ENCODE measurements at places on chromosomes 3 and 15.

DNA sequence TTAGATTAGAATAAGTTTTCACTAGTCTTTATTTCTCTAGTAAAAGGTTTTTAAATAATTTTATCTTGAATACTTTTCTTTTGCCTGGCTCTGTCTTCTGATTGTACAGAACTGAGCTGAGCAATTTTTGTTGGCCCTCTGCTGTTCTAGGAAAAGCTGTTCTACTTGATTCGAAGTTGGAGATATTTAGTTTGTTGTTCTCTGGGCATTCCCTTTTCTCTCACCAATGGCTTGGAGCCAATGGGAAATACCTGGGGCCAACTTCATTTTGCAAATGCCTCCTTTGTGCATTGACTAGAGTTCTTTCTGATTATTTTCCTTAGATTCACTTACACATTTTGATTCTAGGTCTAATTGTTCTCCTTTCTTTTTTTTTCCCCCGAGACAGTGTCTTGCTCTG lies 16.5 kb downstream of the ABHD5 start:
- no peak for DNase-seq

GRCh38 chr3:153590051-153590450 lies 428.0 kb downstream of the RAP2B start:
- DNase-seq: no peak

GRCh38 chr3:129582799-129583198 lies 23.7 kb downstream of the PLXND1 start:
- no peak for DNase-seq

- DNase-seq: no peak
These were observed 317.3 kb downstream of the ZNF385D start for GRCh38 chr3:21433751-21434150.

GRCh38 chr3:151315136-151315535 lies 1.5 kb downstream of the GPR87 start:
- DNase-seq: no peak

GRCh38 chr15:89972085-89972484 lies 29.0 kb upstream of the ZNF710 start:
- DNase-seq: no peak

DNA sequence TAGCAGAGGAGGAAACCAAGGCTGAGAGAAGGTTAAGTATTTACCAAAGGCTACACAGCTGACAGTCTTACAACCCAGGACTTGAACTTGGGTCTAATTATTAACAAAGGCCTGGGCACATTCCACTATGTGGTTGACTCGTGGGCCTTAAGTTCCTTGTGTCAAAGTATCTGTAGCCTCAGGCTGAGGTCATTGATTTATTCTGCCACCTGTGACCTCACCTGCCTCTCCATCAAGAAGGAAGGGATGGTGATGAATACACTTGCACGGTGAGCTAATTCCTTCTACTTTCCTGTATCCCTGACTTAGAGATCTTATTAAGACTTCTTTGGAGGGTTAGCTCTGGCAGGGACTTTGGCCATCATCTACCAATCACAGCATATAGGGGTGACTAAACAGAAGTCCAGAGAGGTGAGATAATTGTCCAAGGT lies 19.9 kb upstream of the LRRC58 start:
- DNase-seq: no peak

DNA sequence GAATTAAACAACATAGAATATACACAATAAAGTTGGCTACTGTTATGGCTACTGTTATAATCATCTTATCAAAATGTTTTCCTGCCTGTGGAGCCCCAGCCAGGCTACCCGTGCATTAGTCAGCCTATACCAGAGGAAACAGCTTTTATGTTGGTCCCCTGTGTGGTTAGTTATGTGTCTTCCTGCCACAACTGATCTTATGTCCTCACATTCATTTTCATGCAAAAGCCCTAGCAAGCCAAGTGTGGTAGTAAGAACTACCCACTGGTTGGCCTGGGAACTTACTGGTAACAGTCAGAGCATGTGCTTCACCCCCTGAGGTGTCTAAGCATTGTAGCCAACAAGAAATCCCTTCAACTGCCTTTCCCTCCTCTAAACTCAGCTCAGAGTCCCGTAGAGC lies 21.8 kb downstream of the MGLL start:
- no peak for DNase-seq

- no peak for DNase-seq
These were observed 20.2 kb downstream of the TLE3 start for GRCh38 chr15:70077188-70078147.

DNA sequence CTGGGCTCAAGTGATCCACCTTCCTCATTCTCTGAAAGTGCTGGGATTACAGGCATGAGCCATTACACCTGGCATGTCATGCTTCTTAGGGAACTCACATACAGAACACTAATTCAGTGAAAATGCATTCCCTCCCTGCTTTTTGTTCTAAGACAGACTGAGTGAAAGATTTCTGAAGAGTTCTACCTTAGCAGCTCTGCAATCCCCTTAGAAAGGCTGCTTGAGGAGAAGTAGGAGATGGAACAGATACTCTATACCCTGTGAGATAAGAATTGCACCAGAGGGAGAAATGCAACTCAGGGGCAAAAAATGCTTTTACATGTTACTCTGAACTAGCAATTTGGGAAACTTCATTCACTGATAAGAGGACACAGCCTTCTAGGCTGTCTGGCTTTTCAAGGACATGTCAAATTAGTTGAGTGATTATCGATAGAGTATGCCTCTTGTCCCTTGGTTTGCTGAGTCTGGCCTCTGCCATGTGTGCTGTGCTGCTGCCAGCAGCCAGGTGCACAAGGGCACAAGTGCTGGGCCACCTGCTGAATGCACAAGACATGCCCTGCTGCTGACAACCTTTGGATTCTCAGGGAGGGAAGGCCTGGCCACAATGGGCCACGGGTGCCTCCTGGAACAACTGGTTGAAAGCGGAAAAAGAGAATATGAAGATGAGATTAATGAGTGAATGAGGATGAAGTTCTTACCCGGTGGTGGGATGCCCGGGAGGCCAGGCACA lies 17.8 kb downstream of the UQCC5 start:
- DNase-seq: no peak

DNA sequence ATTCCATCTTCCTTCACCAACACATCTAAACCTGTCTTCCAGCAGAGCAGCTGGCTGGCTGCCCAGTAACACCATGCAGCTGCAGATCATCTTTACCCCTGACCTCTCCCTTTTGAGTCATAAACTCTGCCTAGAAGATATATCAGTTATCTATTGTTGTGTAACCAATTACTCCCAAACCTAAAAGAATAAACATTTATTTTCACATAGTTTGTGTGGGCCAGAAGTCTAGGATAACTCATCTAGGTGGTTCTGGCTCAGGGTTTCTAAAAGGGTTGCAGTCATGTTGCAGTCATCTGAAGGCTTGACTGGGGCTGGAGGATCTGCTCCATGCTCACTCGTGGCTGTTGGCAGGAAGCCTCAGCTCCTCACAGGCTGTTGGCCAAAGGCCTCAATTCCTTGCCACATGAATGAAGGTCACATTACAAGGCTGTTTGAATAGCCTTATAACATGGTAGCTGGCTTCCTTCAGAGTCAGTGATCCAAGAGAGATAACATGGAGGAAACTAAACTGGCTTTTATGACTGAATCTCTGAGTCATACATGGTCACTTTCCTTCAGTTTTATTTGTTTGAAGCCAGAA lies 92.8 kb downstream of the GOLIM4 start:
- peak; percentile 64 for DNase-seq

GRCh38 chr3:152283492-152284381 lies 15.0 kb downstream of the MBNL1 start:
- no peak for DNase-seq

DNA sequence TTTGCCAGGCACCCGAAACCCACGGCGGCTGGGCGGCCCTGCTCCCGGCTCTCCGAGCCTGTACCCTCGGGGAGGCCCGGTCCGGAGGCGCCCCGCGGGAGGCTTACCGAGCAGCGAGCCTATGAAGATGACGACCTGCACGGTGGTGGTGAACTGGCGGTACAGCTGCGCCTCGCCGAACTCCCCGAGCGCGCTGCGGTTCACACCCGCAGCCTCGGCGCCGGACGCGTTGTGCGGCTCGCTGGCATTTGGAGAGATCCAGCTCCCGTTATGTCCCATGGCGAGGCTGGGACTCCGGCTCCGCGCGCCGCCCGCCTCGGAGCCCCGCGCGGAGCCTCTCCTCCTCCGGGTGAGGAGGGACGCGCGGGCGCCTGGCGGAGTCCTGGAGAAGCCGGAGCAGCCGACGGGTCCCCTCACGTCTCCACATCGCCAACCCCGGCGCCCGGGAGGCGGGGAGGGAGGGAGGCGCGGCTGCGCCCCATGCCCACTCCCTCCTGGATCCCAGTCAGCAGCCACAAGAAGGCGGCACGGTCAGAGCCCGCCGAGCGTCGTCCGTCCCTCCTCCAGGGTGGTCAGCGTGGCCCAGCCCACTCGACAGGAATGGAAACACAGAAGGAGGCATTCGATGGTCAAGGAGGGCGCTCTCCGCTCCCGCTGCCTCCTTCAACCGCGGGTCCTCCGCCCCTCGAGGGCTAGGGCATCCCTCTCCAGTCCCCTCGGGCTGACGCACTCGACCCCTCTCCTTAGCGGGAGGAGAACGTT lies at the start of gene GPR176:
Gene GPR176, minus strand, starts transcription at position 519 of the 762 bp plus-strand sequence. Its CDS starts 240 bp downstream, at position 279.
- no peak for DNase-seq

DNA sequence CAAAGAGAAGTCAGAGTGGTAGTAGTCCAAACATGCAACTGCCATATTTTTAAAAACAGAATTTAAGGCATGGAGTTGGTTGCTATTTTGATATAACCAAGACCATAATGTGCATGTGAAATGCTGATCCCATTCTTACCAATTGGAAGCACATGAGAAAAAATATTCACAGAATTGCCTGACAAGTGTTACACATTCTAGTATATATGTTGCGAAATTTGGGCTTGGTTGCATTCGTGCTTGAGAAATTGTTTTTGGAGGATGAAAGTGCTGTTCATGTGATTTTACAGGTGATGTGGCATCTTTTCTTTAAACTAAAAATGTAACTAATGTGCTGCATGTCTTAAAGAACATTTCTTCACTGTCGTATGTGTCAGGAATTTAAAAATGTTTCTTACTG lies 199.7 kb downstream of the CHL1 start:
- no peak for DNase-seq

GRCh38 chr3:159169828-159170227 lies 368.0 kb downstream of the MFSD1 start:
- no peak for DNase-seq

DNA sequence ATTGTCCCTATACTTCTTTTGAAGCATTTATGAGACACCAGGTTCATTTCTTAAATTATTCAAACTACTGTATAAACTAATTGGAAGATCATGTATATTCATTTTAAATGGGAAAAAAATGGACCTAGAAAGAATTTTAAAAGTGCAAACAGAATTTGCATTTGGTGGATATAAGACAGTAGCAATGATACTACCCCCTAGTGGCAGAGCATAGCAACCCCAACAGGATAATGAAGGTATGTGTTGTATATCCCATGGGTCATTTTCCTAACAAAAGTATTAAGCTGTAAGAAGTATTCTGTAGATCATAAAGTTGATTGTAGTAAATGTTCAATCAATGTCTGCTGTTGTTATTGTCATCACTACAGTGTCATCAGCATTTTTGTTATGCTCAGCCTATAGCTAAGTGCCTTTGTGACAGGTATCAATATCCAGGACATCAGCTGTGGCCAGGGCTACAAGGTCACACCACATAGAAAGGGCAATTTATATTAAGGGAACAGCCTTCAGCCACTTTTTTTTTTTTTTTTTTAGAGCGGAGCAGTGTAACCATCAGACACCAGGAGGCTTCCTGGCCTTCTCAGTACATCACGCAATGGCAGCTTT lies 175.8 kb downstream of the FOXB1 start:
- DNase-seq: no peak

- no peak for DNase-seq
These were observed 20.4 kb upstream of the SLC25A38 start for GRCh38 chr3:39362812-39363211.

GRCh38 chr3:48069339-48069738 lies 53.1 kb upstream of the MAP4 start:
- DNase-seq: no peak

DNA sequence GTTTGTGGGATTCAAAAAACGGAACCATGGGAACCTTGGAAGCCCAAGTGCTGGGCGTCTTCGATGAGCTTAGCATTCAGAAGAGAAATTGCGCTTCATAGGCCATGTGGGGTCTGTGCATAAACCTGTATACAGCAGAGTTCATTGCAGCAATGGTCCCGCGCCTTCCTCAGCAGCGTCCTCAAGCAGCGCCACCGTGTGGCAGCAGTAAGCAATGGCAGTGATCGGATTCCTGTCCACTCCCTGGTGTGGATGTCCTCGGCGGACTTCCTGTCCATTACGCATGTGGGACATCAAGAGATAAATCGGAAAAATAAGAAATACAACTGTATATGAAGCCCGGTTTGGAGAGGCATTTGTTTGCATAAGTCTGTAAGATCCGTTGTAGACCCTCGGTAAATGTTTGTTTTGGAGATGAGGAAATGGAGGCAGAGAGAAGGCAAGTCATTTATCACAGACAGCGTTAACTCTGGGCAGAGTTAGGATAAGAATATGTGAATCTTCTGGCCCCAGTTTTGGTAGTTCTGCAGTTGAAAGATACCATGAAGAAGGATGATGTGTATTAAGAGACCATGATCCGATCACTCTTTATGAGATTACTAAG lies 57.7 kb downstream of the CNTN4 start:
- DNase-seq: no peak

All from stomach (tissue), 19 donors.